Esophagus muscularis mucosa (tissue), 4 donors: ENCODE measurements at places on chromosomes 5 and 9. TPM values are rescaled to one million over a fixed set of nuclear protein-coding genes. Genes with fewer than 3 reads are reported as not detected.

Gene MED10
- 34.5 TPM for total RNA-seq

Gene PRDM9
- total RNA-seq = not detected

Gene ADAMTS12
- 3.4 TPM for total RNA-seq

Gene GNA14
- 9.4 TPM for total RNA-seq

Gene PAPPA
- 5.0 TPM for total RNA-seq

Gene HK3
- total RNA-seq = 4.2 TPM

Gene CDC20B
- not detected for total RNA-seq

Gene IQGAP2
- 25.7 TPM for total RNA-seq

Gene TESK1
- total RNA-seq = 75.6 TPM

DNA sequence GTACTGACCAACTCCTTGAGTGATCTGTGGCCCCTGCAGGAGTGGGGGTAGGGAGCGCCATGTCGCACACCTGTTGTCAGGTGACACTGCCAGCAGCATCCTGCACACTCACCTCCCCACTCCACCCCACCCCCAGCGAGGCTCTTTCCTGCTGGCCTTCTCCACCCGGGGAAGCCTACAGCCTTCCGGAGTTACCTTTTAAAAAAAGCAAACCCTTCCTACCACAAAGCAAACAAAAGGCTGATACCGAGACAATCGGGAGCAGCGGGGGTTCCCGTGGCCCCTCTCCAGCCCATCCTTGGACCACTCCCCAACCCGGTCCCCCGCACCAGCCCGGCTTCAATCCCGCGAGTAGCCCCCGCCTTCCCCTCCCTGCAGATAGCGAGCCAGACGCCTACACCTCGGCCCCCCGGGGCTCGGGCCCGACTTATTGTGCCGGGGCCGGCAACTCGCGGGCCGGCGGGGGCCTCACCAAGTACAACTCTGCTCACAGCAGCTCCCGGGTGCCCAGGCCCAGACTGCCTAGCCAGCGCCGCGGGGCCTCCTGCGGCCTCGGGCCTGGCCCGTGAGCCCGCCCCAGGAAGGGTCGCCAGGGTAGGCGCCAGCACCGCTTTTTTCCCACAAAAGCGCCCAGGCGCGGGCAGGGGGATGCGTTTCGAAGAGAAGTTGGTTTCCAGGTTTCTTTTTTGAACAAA lies 724 bp downstream of the MACROH2A1 start:
- H3K4me3 ChIP-seq = peak overlapping the region; percentile 85
- peaks cover 62% of the 10 kb centered on the region for H3K4me1 ChIP-seq
- H3K27ac ChIP-seq = peak overlapping the region; percentile 92
- H3K27me3 ChIP-seq = no peaks in the 10 kb centered on the region
- DNase-seq = peak; percentile 90

DNA sequence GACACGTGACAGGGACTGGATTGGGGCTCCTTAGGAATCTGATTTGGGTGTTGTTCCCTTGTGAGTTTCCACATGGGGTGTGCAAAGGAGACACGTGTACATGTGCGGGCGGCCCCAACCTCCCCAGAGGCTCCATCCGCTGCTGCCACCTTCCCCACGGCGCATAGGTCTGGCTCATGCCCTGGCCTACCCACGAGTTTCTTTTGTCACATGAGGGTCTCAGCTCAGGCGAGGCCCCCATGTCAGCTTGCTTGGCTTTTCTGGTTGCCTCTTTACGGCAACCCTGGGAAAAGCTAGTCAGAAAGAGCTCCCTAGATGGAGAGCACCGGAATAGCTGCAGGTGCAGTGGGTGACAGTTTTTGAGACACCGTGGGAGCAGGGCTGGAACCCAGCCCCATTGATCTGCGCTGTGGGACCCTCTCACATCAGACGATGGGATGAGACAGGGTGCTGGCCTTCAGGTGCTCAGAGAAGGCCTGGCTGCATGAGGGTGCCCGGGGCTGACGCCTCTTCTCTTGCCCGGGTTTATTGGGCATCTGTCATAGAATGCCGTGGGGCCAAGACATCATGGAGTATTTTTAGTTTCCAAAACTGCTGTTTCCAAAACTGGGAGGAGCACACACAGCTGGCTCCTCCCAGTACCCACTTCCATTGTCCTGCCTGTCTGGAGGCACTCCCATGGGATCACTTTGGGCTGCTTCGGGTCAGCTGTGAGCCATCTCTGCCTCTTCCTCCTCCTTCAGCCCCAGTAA lies 107.8 kb downstream of the WNK2 start:
- peak; percentile 88 for DNase-seq
- H3K27ac ChIP-seq = no peak overlapping the region
- no peaks in the 10 kb centered on the region for H3K36me3 ChIP-seq
- H3K27me3 ChIP-seq = no peaks in the 10 kb centered on the region

- no peak overlapping the region for H3K4me3 ChIP-seq
- H3K27me3 ChIP-seq = no peaks in the 10 kb centered on the region
- no peak for DNase-seq
- no peaks in the 10 kb centered on the region for H3K36me3 ChIP-seq
Measured at GRCh38 chr9:105554042-105554441, 3.9 kb upstream of the FKTN start.

- no peak for DNase-seq
- no peaks in the 10 kb centered on the region for H3K27me3 ChIP-seq
- H3K36me3 ChIP-seq = no peaks in the 10 kb centered on the region
- H3K27ac ChIP-seq = no peak overlapping the region
Measured at GRCh38 chr5:73540192-73540591, 25.2 kb downstream of the ANKRA2 start.

GRCh38 chr5:79111387-79111959 lies at the start of gene BHMT:
Gene BHMT, plus strand, starts transcription at chr5:79111809. Its CDS starts 77 bp downstream, at chr5:79111886.
- H3K4me3 ChIP-seq = peak within 1 kb of the TSS; percentile 26
- H3K27ac ChIP-seq = no peak within 1 kb of the TSS
- no peaks in the 10 kb centered on the region for H3K27me3 ChIP-seq
- H3K36me3 ChIP-seq = no peaks in the 10 kb centered on the region
- no peak for DNase-seq
- H3K4me1 ChIP-seq = peaks cover 22% of the 10 kb centered on the region

GRCh38 chr5:58060996-58061395 lies 398.9 kb downstream of the PLK2 start:
- H3K4me3 ChIP-seq = no peak overlapping the region
- no peak for DNase-seq
- no peak overlapping the region for H3K27ac ChIP-seq
- H3K27me3 ChIP-seq = no peaks in the 10 kb centered on the region

DNA sequence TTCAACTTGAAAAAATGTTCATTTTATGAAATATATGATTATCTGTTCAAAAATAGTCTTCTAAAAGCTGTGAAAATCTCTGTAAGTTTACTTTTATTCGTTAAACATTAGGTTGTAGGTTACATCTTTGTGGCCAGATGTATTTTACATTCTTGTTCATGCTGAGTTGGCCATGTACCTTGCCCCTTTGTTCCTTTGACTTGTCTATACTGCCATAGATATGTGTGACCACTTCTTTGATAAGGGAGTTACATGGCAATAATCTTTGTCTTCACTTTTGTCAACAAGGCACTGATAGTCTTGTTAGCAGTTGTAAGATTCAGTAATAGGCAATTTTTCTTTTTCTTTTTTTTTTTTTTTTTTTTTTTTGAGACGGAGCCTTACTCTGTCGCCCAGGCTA lies 15.9 kb downstream of the SEC24A start:
- no peaks in the 10 kb centered on the region for H3K27me3 ChIP-seq
- DNase-seq = no peak
- peaks cover 65% of the 10 kb centered on the region for H3K36me3 ChIP-seq
- H3K4me3 ChIP-seq = no peak overlapping the region

- H3K4me3 ChIP-seq = peak overlapping the region; percentile 73
- no peaks in the 10 kb centered on the region for H3K27me3 ChIP-seq
- H3K36me3 ChIP-seq = peaks cover 6% of the 10 kb centered on the region
- peaks cover 24% of the 10 kb centered on the region for H3K4me1 ChIP-seq
Measured at GRCh38 chr5:144169904-144170275, 569 bp downstream of the YIPF5 start.

GRCh38 chr5:97049175-97049574 lies 93.2 kb downstream of the LIX1 start:
- H3K4me3 ChIP-seq = no peak overlapping the region
- H3K4me1 ChIP-seq = no peaks in the 10 kb centered on the region
- H3K36me3 ChIP-seq = no peaks in the 10 kb centered on the region
- H3K27me3 ChIP-seq = no peaks in the 10 kb centered on the region
- H3K27ac ChIP-seq = no peak overlapping the region
- no peak for DNase-seq

GRCh38 chr9:121055642-121056143 lies 5.6 kb upstream of the C5 start:
- no peaks in the 10 kb centered on the region for H3K36me3 ChIP-seq
- no peaks in the 10 kb centered on the region for H3K27me3 ChIP-seq
- H3K4me3 ChIP-seq = no peak overlapping the region
- H3K4me1 ChIP-seq = no peaks in the 10 kb centered on the region
- DNase-seq = no peak
- no peak overlapping the region for H3K27ac ChIP-seq

- H3K4me1 ChIP-seq = no peaks in the 10 kb centered on the region
- no peak for DNase-seq
- H3K27ac ChIP-seq = no peak overlapping the region
- H3K36me3 ChIP-seq = no peaks in the 10 kb centered on the region
- H3K27me3 ChIP-seq = no peaks in the 10 kb centered on the region
Measured at GRCh38 chr5:146751781-146752401, 126.7 kb downstream of the PPP2R2B start.

GRCh38 chr5:110354311-110354710 lies 372.2 kb downstream of the TMEM232 start:
- H3K4me3 ChIP-seq = no peak overlapping the region
- no peaks in the 10 kb centered on the region for H3K36me3 ChIP-seq
- no peak overlapping the region for H3K27ac ChIP-seq
- H3K4me1 ChIP-seq = no peaks in the 10 kb centered on the region
- H3K27me3 ChIP-seq = no peaks in the 10 kb centered on the region

- H3K36me3 ChIP-seq = no peaks in the 10 kb centered on the region
- H3K27me3 ChIP-seq = no peaks in the 10 kb centered on the region
- peaks cover 7% of the 10 kb centered on the region for H3K4me1 ChIP-seq
- no peak overlapping the region for H3K4me3 ChIP-seq
- H3K27ac ChIP-seq = no peak overlapping the region
- DNase-seq = no peak
Measured at GRCh38 chr5:169133531-169133930, 167.4 kb downstream of the SLIT3 start.

- peak overlapping the region; percentile 73 for H3K27ac ChIP-seq
- no peak for DNase-seq
- no peaks in the 10 kb centered on the region for H3K27me3 ChIP-seq
- H3K4me1 ChIP-seq = peaks cover 35% of the 10 kb centered on the region
- no peak overlapping the region for H3K4me3 ChIP-seq
- H3K36me3 ChIP-seq = no peaks in the 10 kb centered on the region
Measured at GRCh38 chr9:98846879-98847278, 39.4 kb downstream of the GALNT12 start.

DNA sequence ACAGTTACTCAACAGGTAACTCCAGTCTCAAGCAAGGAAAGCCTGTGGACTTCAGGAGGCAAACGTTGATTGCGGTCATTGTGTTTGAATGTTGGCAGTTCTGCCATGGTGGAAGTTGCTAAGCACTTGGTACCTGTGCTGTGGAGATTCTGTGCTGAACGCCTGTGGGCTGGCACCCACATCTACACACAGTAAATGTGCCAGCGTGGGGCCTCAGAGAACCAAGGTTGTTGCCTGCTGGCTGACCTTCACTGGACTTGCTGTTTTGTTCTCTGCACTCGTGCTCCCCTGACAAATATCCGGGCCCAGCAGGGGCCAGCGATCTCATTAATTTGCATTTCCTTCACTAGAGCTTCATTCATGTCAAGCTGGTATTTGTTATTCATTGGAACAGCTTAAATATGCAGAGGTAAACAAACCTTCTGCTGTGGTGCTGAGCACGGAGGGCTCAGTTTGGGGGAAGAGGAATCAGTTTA lies 141.8 kb downstream of the PRKACG start:
- H3K4me3 ChIP-seq = no peak overlapping the region
- no peaks in the 10 kb centered on the region for H3K36me3 ChIP-seq
- H3K27me3 ChIP-seq = no peaks in the 10 kb centered on the region
- DNase-seq = no peak
- H3K27ac ChIP-seq = no peak overlapping the region

- H3K27me3 ChIP-seq = no peaks in the 10 kb centered on the region
- H3K27ac ChIP-seq = no peak overlapping the region
- no peaks in the 10 kb centered on the region for H3K36me3 ChIP-seq
- no peak for DNase-seq
- no peak overlapping the region for H3K4me3 ChIP-seq
- H3K4me1 ChIP-seq = no peaks in the 10 kb centered on the region
Measured at GRCh38 chr9:100515578-100516494, 42.9 kb downstream of the TMEFF1 start.

DNA sequence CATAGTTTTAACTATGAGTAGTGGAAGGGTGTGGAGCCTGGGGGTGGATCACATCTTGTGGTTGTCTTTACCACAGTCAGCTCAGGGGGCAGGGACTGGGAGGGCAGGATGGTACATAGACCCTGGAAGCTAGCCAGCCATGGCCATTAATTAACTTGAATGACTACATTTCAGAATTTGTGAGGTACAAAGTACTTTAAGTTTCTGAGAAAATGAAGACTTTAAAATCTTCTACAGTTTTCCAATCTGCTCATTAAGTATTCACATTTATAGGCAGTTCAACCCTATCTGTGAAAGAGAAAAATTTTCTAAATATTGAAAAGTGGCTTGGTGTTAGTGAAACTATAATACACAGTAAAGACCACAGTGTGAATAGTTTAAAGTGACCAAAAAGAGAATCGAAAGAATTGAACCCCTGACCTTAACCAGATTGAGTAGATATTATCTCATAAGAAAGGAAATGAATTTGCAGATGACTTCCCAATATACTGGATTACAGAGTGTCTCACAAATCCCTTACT lies 234.2 kb upstream of the MEF2C start:
- no peaks in the 10 kb centered on the region for H3K36me3 ChIP-seq
- no peak for DNase-seq
- H3K4me1 ChIP-seq = no peaks in the 10 kb centered on the region
- no peak overlapping the region for H3K27ac ChIP-seq

DNA sequence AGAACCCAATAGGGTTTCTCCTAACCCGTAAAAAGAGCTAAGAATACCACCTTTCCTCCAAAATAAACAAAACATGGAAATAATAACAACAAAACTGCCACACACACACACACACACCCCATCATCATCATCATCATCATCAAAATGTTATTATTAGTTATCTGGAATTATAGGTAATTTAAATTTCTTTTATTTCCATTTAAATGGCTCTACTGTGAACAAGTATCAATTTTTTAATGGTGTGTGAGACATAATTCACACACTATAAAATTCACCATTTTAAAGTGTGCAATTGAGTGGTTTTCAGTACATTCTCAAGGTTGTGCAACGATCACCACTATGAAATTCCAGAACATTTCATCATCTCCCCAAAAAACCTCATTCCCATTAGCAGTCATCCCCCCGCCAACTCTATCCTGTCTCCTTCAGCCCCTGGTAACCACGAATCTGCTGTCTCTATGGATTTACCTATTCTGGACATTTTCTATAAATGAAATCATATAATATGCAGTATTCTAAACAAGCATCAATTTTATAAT lies 172.7 kb downstream of the ROR2 start:
- no peak for DNase-seq
- H3K36me3 ChIP-seq = no peaks in the 10 kb centered on the region
- no peak overlapping the region for H3K27ac ChIP-seq
- no peaks in the 10 kb centered on the region for H3K27me3 ChIP-seq
- H3K4me3 ChIP-seq = no peak overlapping the region

- no peaks in the 10 kb centered on the region for H3K4me1 ChIP-seq
- H3K36me3 ChIP-seq = no peaks in the 10 kb centered on the region
- no peaks in the 10 kb centered on the region for H3K27me3 ChIP-seq
Measured at GRCh38 chr5:8601831-8602354, 732.9 kb downstream of the MTRR start.
